Osteocyte (in vitro differentiated cells): ENCODE measurements at places on chromosomes 2 and 18. TPM values are rescaled to one million over a fixed set of nuclear protein-coding genes. Genes with fewer than 3 reads are reported as not detected.

DNA sequence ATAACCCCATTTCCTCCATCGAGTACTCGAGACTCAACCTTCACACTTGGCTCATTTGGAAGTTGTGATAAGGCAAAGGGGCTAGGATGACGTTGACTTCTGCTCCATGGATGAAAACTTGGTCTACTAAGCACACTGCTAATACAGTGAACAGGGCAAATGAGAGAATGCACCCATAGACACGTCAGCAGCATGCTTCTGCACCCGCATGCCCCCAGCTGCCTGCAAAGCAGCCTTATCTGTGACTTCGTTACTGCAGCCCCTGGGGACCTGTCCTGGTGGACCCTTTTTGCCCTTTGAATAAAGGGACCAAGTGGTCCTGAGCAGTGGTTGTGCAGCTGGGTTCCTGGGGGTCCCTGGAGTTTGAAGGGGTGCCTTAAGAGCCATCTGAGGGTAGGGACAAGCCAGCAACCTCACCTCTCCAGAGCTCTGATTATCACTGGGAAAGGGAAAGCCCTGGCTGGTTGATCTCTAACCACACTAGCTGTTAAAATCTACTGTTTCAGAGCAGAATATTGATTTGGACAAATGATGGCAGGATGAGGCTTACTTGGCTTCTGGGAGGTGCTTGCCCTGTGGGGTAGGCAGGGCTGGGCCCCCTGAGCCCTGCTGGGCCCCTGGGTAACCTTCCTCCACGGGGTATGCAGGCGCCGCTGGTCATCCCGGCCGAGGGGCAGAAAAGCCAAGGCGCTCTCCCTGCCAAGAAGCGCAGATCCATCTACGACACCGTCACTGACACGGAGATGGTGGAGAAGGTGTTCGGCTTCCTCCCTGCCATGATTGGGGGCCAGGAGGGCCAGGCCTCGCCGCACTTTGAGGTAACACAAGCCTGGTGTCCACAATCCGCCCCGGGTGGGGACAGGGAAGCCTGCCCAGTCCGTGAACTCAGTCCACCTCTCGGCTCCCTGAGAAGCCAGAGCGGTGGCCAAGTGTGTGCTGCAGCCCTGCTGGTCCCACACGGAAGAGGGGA is 37.6 kb upstream of the GPR17 start:
- peaks cover 3% of the 10 kb centered on the region for H3K36me3 ChIP-seq
- H3K27ac ChIP-seq = no peak overlapping the region
- DNase-seq = peak; percentile 46
- H3K27me3 ChIP-seq = no peaks in the 10 kb centered on the region
- no peak overlapping the region for H3K4me3 ChIP-seq

The CNDP2 gene
- total RNA-seq = 75.2 and 78.8 TPM in 2 replicates

The IL1RN gene
- not detected in 2 replicates for total RNA-seq

DNA sequence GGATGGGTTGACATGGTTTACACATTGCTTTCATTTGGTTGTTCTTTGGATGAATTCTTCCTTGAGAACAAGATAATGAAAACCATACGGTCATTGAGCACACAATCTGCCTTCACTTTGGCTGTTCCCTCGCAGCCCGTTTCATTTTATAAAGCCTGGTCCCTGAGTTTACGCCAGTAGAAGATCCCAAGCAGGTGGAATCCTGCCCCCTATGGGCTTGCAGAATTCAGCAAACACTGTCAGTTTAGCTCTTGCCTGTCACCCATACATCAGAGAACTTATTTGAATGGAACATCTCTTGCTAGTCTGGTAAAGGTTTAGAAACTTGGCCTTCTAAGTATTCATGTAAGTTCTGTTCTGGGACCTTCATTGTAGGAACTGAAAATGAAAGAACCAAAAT is 666.4 kb upstream of the ZEB2 start:
- H3K4me3 ChIP-seq = no peak overlapping the region
- peaks cover 13% of the 10 kb centered on the region for H3K36me3 ChIP-seq
- DNase-seq = no peak

The SOWAHC gene
- 11.8 and 12.7 TPM in 2 replicates for total RNA-seq

DNA sequence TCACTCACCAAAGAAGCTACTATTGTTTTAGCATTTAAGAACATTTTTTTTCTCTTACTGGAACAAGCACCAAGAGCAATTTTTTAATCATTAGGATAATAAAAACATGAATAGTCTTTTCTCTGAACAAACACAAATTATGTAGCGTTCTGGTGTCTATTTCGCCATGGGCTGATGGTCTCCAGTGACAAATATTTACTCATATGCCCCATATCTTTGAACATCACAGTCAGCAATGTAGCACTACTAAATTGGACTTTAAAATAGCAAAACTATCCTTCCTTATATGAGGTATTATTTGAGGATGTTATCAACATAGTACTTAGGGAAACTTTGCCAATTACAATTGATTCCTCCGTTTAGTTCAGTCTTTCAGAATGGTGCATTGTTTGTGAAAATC is 1326.0 kb upstream of the ZEB2 start:
- H3K27me3 ChIP-seq = no peaks in the 10 kb centered on the region
- no peak overlapping the region for H3K27ac ChIP-seq
- no peak for DNase-seq
- no peaks in the 10 kb centered on the region for H3K36me3 ChIP-seq

The PAX8 gene
- total RNA-seq = not detected in 2 replicates

GRCh38 chr2:218028189-218028495 is 25.3 kb upstream of the TNS1 start:
- peak; percentile 59 for DNase-seq
- H3K36me3 ChIP-seq = no peaks in the 10 kb centered on the region
- no peaks in the 10 kb centered on the region for H3K27me3 ChIP-seq
- H3K27ac ChIP-seq = no peak overlapping the region
- H3K4me1 ChIP-seq = no peaks in the 10 kb centered on the region

The NDUFV2 gene
- total RNA-seq = 97.7 and 98.8 TPM in 2 replicates

DNA sequence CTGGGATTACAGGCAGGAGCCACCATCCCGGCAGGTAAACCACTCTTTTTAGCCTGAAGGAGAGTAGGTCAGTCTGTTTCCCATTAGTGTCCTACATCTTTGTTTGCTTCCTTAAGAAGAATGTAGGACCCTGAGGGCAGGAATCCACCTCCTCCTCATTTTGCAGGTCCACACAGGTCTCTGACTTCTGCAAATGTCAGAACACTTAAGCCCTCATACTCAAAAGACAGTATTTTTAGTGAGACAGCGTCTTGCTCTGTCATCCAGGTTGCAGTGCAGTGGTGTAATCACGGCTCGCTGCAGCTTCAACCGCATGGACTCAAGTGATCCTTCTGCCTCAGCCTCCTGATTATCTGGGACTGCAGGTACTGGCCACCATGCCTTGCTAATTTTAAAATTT is 9.3 kb downstream of the PSTPIP2 start:
- no peaks in the 10 kb centered on the region for H3K27me3 ChIP-seq
- peak; percentile 68 for DNase-seq
- H3K4me1 ChIP-seq = no peaks in the 10 kb centered on the region
- no peaks in the 10 kb centered on the region for H3K36me3 ChIP-seq
- H3K4me3 ChIP-seq = no peak overlapping the region

The HSBP1L1 gene
- total RNA-seq = 1.6 and 2.0 TPM in 2 replicates

The GALNT14 gene
- 3.6 and 4.1 TPM in 2 replicates for total RNA-seq

DNA sequence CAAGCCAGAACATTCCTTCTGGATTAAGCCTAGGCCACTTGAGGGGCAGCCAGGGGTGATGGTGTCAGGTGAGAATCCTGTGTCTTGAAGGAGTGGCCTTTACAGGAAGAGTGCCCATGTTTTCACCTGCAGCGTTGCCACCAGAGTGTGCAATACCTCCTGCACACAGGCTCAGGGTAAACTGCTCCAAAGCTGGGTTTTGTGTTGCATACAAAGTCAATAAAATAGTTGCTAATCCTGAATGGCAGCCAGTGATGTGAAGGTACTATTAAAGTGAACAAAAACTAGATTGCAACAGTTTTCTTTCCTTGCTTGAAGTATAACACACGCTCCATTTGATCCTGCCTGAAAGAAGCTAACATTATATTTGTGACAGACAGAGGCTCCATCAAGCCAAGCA is 64.4 kb upstream of the NRP2 start:
- H3K4me3 ChIP-seq = no peak overlapping the region
- H3K36me3 ChIP-seq = peaks cover 3% of the 10 kb centered on the region
- no peak for DNase-seq

GRCh38 chr2:208250388-208250787 is 4.5 kb downstream of the IDH1 start:
- H3K4me1 ChIP-seq = peaks cover 9% of the 10 kb centered on the region
- DNase-seq = no peak
- H3K27ac ChIP-seq = no peak overlapping the region

- no peak for DNase-seq
- H3K36me3 ChIP-seq = peaks cover 50% of the 10 kb centered on the region
- H3K27ac ChIP-seq = peak overlapping the region; percentile 64
- H3K4me3 ChIP-seq = no peak overlapping the region
- peaks cover 43% of the 10 kb centered on the region for H3K4me1 ChIP-seq
Measured at GRCh38 chr2:165898381-165898780, 55.2 kb downstream of the TTC21B start.

DNA sequence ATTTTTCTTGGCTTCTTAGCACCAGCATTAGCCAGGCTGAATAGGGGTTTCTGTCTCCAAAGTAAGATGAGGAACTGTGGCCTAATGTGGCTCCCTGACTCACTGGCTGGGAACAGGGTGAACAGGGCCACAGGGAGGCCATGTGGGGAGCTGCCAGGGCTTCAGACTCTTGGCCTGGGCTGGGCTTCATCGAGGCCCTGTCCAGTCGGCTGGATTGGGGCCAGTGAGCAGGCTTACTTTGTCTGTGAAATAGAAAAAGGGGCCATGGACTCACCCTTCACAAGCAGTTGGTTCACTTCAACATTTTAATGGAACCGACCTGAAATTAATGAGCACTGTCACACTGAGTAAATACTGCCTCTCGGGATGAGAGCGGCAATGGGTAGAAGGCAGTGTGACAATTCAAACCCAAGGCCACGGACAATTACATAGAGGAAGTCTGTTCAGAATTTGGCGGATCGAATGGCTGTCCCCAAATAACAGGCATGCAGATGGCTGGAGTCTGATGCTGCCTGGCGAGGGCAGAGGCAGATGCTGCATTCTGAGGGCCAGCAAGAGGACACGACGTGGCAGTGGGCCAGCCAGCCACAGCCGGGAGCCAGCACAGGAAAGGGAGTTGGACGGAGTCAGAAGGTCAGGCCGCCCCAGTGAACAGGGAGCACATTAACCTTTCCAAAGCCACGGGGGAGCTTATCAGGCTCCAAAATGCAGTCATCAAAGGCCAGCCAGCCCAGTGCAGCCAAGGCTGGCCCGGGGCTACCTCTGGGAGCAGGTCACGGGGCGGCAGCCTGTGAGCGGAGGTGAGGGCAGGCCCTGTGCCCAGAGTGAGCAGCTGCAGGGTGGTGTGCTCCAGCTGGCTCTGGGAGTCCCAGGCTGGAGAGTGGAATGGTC is 146.6 kb upstream of the REV1 start:
- H3K27me3 ChIP-seq = no peaks in the 10 kb centered on the region
- no peak overlapping the region for H3K4me3 ChIP-seq
- peaks cover 23% of the 10 kb centered on the region for H3K4me1 ChIP-seq
- DNase-seq = no peak

- no peak overlapping the region for H3K27ac ChIP-seq
- no peaks in the 10 kb centered on the region for H3K36me3 ChIP-seq
Measured at GRCh38 chr18:46702471-46702870, 45.5 kb upstream of the LOXHD1 start.

GRCh38 chr18:47342566-47342965 is 91.1 kb upstream of the SKOR2 start:
- no peaks in the 10 kb centered on the region for H3K36me3 ChIP-seq
- no peak for DNase-seq
- no peak overlapping the region for H3K27ac ChIP-seq
- no peaks in the 10 kb centered on the region for H3K4me1 ChIP-seq
- H3K4me3 ChIP-seq = no peak overlapping the region

DNA sequence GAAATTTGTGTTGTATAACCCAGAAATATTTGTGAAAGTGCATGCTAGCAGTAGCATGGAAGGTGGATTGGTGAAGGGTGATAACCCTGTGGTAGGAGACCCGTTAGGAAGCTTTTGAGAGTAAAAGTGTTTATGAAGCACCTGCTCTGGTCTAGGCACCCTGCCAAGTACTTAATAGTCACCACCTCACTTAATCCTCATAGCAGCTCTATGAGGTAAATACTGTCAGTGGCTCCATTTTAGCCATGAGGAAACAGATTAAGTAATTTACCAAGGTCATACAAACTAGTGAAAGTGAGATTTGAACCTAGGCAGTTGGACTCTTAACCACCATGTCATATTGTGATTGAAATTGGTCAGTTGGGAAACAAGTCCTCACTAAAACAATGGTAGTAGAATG is 66.8 kb downstream of the TET3 start:
- peaks cover 29% of the 10 kb centered on the region for H3K36me3 ChIP-seq
- no peak overlapping the region for H3K4me3 ChIP-seq
- no peaks in the 10 kb centered on the region for H3K27me3 ChIP-seq
- peaks cover 14% of the 10 kb centered on the region for H3K4me1 ChIP-seq

DNA sequence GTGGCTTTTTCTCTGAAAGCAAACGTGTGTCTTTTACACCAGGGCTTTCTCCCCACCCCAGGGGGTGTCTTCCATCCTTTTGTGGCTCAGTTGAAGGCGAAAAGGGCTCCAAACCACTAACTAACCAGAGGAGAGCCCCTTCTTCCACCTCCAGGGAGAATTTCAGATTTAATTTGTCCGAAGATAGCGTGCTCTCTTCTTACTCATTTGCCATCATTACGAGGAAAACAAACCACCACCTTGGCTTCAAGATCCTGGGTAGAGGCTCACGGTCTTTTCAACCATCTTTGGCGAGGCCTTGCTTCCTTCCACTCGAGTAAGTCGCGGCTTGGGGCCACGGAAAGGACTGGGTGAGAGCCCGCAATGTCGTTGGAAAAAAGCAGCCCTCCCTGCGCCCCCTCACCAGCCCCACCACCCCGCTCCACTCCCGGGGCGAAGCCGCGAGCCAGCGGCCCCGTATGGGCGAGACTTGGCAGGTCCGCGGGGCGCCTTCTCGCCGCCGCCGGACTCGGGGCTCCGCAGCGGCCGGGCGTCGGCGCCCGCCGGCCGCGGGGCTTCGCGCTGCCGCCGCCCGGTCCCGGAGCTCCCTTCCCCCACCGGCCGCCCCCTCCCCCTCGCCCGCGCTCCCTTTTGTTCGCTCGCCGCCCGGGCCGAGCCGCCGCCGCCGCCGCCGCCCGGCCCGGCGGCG is 1.7 kb upstream of the ZNF532 start:
- H3K4me3 ChIP-seq = peak overlapping the region; percentile 74
- peaks cover 13% of the 10 kb centered on the region for H3K36me3 ChIP-seq
- H3K4me1 ChIP-seq = peaks cover 66% of the 10 kb centered on the region
- H3K27ac ChIP-seq = peak overlapping the region; percentile 97
- H3K27me3 ChIP-seq = no peaks in the 10 kb centered on the region

The SCN9A gene
- 6.6 and 6.8 TPM in 2 replicates for total RNA-seq

DNA sequence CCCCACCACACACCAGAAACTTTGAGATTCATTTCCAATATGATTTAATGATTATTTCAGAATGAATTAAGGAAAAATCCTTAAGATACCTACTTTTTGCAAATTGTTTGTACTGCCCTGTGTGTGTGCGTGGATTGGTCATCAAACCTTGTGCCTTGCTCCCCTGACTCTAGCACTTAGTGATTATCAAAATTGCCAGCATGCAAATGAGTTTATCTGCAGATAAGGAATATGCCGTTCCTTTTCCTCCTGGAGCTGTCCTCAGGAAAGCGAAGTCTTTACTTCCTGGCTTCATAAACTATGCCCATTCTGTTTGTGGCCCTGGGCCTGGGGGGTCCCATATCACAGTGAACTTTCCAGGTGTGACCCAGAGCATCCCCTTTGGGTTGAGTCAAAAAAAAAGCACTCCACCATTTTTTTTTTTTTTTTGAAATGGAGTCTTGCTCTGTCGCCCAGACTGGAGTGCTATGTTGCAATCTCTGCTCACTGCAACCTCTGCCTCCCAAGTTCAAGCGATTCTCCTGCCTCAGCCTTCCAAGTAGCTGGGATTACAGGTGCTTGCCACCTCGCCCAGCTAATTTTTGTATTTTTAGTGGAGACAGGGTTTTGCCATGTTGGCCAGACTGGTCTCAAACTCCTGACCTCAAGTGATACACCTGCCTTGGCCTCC is 11.4 kb downstream of the CHMP1B start:
- H3K27me3 ChIP-seq = peaks cover 5% of the 10 kb centered on the region
- no peaks in the 10 kb centered on the region for H3K36me3 ChIP-seq
- peaks cover 37% of the 10 kb centered on the region for H3K4me1 ChIP-seq
- H3K4me3 ChIP-seq = no peak overlapping the region
- no peak for DNase-seq
